ENCODE measurements at places on chromosomes 2 and 18.
A peak's percentile ranks its signal among the peaks of the same experiment; 100 is the strongest.

DNA sequence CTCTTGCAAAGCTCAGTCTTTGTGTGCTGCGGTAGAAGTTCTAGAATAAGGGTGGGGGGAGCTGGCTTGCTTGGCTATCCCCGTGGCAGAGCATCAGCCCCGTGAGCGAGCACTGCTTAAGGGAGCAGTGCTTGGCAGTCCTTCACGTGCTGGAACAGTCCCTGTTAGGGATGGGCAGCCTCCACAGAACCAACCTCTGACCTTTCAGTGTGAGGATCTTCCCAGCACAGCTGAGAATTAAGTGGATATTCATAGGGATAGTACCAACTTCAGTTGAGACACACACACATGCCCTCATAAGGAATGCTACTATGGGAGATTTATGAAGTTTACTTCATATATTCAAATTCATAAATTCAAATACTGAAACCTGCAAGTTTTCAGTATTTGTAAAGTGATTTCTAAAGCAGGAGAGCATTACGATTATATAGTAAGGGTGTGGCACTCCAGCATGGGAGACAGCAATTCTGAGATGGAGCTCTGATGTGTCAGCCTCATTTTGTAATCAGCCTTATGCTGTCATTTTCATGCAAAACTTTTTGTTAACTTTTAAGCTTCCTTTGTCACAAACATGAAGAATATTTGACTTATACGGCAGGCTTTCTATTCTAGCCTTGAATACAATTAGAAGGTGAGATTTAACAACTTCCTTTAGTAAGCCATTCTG, 39.5 kb downstream of the ATP9B start:
- DNase-seq, result no peak

GRCh38 chr18:26133652-26134051, at the start of gene PSMA8:
Gene PSMA8 (plus strand): TSS chr18:26133869. CDS start chr18:26133966, 97 bp downstream.
- peak; percentile 30 for DNase-seq

GRCh38 chr2:227310756-227311110, 14.3 kb upstream of the MFF start:
- no peak for DNase-seq

DNA sequence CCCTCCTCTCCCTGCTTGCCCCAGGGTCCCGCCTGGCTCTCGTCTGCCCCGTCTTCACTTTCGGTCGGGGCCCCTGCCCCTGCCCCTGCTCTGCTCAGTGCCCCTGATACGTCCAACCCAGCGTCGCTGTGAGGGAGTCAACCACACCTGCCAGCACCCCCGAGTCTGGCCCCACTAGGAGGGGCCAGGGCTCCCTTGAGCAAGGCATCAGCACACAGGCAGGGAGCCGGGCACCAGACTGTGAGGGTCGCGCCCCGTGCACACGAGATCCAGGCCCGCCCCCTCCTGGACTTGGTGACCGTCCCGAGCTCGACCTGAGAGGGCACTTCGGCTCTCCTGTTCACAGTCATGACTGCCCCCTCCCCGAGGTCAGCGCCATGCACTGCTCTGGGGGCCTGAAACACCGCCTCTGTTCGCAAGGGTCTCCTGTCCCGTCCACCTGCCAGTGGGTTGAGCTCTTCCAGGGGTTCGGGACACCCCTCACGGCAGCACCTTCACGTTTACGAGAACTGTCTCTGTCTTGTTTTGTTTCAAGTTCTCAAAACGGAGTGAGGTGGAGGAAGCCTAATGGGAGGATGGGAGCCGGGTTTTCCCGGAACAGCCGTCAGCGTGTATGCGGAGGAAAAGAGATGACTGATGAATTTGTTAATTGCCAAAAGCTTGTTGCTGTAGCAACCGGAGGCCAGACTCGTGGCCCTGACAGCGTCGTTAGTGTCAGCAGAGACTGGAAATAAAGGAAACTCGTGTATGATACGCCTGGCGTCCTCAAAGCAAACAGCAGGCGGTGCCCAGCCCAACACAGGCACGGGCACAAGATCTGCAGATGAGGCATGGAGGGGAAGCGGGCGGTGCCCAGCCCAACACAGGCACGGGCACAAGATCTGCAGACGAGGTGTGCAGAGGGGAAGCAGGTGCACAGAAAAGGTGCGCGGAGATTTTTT, 48.2 kb upstream of the KCNG2 start:
- DNase-seq, result no peak

- no peak for DNase-seq
Measured at GRCh38 chr2:189179570-189179950, at the start of gene COL5A2. Gene COL5A2 (minus strand): TSS chr2:189179761. CDS start chr2:189179604, 157 bp downstream.

DNA sequence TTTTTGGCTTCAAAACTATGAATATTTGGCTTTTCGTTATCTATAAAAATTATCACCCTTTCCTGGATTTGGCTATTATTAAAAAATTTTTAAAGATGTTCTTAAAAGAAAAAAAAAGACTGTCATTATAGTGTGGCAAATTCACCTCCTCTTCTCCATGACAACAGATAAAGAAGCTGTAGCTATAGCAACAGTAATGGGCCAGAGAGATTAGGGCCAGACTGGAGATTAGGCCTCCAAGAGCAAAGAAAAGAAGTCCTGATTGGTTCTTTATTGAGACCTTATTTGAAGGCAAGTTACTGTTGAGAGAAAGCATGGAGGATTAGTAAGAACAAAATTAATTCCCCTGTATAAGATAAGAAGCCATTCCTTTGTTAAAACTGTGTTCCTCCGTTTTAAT, 812.5 kb downstream of the DCC start:
- DNase-seq, result no peak

- no peak for DNase-seq
Measured at GRCh38 chr2:1047485-1047884, 96.8 kb downstream of the SNTG2 start.

DNA sequence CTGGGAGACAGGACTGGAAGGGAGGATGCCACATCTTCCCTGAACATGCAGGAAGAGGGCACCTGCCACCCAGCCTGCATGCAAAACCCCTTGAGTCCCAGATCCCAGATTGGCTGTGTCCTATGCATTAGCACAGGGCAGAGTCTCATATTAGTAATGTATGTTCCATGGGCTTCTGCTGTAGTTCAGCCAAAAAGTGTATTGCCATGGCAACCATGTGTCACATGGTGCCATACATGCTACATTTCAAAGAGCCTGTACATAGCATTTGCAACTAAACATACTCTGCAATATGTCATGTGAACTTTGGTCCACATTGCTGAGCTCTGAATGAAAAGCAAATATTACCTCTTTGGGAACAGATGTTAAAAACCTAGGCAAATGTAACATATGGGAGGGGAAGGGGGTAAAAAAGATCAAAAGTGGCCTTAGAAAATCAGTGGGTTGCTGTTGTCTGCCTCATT, 78.4 kb downstream of the DPP4 start:
- no peak for DNase-seq

DNA sequence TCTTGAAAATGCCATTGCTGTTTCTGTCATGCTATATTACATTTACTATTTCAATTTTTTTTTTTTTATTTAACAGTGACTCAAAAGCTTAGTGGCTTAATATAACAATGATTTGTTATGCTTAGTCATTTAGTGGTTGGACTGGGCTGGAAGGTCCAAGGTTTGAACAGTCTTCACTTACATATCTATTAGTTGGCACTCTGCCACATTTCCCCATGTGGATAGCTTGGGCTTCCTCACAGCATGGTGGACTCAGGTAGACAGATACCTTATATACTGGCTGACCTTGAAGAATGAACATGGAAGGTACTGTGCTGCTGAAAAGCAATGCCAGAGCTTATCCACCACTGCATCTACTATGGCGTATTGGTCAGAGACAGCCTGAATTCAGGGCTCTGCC, 909.5 kb upstream of the SOX11 start:
- no peak for DNase-seq

- DNase-seq, result no peak
Measured at GRCh38 chr18:3879114-3879835, 429.3 kb downstream of the TGIF1 start.

- no peak for DNase-seq
Measured at GRCh38 chr2:217902379-217903141, 100.2 kb downstream of the TNS1 start.

- no peak for DNase-seq
Measured at GRCh38 chr2:28163028-28163427, 229.6 kb upstream of the FOSL2 start.

- no peak for DNase-seq
Measured at GRCh38 chr2:203450561-203450960, 84.5 kb downstream of the RAPH1 start.

DNA sequence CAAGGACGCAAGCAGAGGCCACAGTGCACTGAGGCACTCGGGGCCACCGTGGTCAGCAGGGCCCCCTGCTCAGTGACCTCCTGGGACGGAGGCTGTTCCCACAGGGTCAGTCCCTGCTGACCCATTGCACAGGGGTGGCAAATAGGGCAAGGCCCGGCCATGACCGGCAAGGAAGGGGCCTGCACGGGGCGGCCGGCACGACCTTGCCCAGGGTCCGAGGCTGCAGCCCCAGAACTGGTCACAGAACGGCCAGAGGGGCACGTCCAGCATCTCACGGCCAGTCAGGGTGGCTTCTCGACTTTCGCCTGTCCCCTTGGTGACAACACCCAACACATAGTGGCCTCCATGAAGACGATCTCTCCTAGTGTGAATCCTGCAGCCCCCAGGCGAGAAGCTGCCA, 27.6 kb upstream of the OTOS start:
- no peak for DNase-seq

DNA sequence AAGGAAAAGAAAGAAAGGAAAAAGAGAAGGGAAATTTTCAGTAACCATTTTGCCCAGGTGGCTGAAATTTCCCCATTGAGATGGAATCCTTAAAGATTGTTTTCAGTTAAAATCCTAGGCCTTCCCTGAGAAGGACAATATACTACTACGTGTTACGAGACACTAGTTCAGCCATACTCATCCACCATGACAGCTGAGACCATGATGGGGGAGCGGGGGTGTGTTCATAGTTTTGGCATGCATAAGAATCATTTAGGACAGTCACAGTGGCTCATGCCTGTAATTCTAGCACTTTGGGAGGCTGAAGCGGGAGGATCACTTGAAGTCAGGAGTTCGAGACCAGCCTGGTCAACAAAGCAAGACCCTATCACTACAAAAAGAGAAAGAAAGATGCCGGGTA, 28.0 kb downstream of the PLA2R1 start:
- DNase-seq, result no peak

- DNase-seq, result no peak
Measured at GRCh38 chr2:120511536-120511935, 165.6 kb downstream of the INHBB start.

- DNase-seq, result no peak
Measured at GRCh38 chr2:217092710-217093379, 233.0 kb upstream of the TNP1 start.

DNA sequence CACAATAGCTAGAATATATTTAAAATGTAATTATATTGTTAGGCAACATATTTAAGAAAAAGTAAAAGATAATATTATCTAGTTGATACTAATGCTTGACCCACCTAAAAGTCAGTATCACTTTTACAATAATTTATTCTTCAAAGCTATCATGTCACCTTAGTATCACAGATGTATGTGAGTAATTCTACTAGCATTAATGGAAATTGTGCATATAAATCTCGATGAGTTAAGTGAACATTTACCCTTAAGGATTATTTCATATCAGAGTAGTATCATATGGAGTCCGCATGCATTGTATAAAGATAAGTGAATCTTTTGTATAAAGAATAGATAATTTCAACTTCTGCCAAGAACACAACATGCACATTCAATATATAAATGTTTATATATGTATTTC, 103.4 kb downstream of the AGPS start:
- DNase-seq, result no peak

DNA sequence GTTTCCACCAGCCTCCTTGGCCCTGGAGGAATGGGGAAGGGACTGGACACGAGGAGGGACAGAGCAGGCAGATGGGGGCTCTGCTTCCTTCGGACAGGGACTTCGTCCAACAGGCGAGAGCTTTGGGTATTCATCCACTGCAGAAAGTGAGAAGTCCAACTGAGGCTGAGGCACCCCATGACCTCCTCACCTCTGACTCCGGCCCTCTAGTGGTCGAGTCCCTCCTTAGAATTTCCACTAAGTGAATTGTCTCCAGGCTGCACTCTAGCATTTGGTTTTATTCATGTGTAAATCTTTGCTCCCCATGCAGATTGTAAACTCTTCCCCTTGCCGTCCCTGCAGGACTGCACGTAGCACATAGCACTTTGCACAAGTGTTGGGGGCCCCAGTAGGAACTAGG, 75.6 kb downstream of the TMEM247 start:
- no peak for DNase-seq

DNA sequence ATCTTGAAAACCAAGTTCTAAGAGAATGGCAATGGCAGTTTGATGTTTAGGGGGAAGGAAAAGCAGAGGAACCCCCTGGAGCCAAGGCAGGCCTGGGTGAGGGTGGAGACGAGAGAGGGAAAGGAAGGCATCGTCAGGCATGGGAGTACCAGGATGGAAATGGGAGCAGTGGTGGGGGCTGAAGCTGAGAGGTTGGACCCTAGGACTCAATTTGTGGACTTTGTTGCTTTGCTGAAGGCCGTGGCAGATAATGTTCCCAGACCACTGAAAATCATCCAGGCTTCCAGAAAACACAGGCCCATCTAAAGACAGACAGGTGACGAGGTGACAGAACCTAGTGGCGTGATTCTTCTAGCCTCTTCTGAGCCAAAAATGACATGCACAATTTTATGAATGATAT, 4.9 kb downstream of the NPAS2 start:
- DNase-seq, result no peak

DNA sequence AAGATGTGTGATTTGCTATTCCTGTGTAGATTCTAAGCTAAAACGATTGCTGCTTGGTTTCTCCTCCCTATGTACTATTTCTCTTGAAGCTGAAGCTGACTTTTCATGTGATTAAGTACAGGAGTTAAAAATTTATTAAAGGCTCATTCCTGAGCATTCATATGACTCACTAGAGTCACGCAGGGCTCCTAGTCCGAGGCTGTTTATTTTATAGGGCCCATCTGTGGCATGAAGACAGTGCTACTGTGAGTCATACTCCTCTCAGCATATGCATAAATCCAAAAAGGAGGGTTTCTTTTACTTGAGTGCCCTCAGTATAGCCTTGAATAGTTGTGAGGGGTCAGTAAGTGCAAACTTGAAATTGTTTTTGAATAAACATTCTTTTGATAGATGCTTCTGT, 378.8 kb downstream of the PTPRM start:
- DNase-seq, result no peak

- no peak for DNase-seq
Measured at GRCh38 chr2:31957354-31958139, 53.3 kb downstream of the MEMO1 start.

- DNase-seq, result no peak
Measured at GRCh38 chr2:207054521-207054920, 111.2 kb downstream of the KLF7 start.

DNA sequence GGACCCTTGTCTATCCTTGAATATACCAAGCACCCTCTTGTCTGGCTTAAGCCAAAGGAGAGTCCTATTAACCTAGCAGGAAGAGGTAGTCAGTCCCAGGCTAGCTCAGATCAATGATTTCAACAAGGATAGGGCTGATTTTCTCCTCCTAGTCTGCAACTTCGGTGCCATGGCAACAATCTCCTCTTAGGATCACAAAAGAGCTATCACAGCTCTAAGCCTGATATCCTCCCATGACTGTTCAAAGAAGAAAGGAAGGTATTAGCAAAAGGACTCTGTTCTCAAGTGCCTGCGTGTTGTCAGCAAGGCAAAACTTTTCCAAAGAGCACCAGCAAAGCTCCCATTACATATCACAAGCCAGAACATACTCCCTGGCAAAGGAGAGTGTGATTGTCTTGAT, 58.7 kb upstream of the DDX18 start:
- DNase-seq, result no peak

GRCh38 chr2:102137138-102137537, 5.4 kb upstream of the IL1R1 start:
- no peak for DNase-seq

Measured in activated effector memory CD4-positive, alpha-beta T cell treated with Interleukin-2 at 50 U/mL for 16 hours (primary cell).